Astrocyte of the cerebellum (primary cell): ENCODE measurements at places on chromosomes 1 and 21.

- peak; percentile 28 for DNase-seq
Observed at GRCh38 chr1:227357171-227357926, 39.1 kb upstream of the CDC42BPA start.

GRCh38 chr1:91502672-91503184 lies 2.1 kb downstream of the CDC7 start:
- DNase-seq: peak; percentile 5

- DNase-seq: no peak
Observed at GRCh38 chr1:2163205-2163604, 31.4 kb downstream of the FAAP20 start.

DNA sequence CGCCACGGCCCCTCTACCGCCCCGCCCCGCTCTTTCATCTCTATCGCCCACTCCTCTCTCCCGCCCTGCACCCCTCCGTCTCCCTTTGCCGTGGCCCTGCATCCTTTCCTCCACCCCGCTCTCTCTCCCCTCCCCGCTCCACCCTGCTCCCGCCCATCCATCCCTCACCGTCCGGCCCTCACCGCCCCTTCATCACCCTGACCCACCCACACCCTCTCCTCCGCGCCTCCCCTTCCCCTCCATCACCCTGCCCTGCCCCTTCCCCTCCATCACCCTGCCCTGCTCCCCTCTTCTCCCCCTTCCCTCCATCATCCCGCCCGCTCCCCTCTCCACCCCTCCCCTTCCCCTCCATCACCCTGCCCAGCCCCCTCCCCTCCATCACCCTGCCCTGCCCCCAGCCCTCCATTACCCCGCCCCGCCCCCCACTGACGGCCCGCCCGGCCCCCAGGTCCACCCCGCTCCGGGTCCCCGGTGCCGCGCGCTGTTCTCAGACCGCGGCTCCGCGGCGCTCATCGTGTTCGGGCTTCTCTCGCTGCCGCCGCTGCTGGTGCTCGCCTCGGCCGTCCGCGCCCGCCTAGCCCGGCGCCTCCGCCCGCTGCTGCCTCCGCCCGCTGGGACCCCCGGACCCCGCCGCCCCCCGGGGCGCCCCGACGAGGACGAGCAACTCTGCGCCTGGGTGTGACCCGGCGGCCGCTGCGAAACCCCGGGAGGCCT lies 6.2 kb upstream of the ANKRD65 start:
- no peak for DNase-seq

DNA sequence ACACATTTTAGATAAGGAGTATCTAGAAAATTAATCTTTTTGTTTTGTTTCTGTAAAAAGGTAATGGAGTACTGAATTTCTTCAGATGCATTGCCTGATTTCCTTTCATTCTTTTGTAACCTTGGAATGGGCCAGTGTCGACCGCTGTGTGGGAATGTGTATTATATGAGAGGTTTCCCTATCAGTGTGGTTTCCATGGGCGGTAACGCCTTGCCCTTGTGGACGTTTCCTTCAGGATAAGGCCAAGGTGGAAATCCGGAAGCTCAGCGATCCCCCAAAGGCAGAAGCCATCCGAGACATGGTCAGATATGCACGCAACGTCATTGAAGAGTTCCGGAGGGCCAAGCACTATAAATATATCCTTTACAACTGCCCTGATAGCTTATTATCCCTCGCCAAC lies 49.8 kb downstream of the SMYD2 start:
- no peak for DNase-seq

DNA sequence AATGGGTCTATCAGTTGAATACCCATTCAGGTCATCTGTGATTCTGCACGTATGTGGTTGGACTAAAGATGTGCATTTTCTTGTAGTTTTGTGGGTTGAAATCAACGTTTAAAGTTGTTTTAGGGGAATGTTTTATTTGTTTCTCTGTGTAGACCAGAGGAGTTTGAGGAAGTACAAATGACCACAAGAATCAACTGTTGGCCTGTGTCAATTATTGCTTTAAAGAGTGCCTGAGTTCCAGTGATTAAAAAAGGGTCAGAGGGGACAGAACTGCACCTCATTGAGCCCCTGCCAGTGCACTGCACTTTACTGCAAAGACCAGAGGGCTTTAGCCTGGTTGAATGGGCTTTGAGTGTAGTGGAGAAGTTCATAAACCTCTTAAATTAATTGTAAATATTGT lies 190.3 kb downstream of the VPS13D start:
- DNase-seq: no peak

- no peak for DNase-seq
Observed at GRCh38 chr21:44887126-44887806, 13.8 kb upstream of the PTTG1IP start.

DNA sequence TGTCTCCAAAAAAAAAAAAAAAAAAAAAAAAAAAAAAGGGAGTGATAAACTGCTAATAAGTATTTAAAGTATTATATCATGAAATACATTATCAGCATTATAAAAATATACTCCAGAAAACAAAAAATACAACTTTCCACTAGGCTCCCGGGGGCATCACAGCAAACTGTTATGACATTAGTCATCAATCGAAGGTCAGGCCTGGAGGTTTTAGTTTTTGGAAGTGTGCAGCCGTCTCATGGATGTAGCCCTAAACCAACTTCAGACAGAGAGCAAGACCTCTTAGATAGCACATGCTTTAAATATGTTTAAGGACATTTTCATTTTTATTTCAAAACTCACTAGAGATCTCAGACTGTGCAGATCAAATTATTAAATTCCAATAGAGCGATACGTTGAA lies 106.3 kb downstream of the RERE start:
- no peak for DNase-seq

GRCh38 chr1:161330346-161330745 lies 16.2 kb downstream of the SDHC start:
- no peak for DNase-seq

- no peak for DNase-seq
Observed at GRCh38 chr1:92366040-92366395, 67.2 kb downstream of the RPAP2 start.

DNA sequence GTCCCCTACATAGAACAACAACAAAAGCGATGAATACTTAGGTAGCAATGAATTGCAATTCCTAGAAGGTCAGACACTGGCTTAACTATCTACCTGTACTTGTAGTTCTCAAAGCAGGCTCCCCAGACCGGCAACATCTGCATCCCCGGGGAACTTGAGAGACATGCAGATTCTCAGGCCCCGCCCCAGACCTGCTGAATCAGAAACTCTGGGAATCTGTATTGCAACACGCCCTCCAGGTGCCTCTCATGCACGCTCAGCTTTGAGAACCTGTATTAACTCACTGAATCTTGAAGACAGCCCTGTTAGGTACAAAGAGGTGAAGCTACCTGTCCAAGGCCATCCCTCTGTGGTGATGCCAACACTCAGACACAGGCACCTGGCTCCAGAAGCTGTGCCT lies 128.1 kb downstream of the KAZN start:
- DNase-seq: no peak

DNA sequence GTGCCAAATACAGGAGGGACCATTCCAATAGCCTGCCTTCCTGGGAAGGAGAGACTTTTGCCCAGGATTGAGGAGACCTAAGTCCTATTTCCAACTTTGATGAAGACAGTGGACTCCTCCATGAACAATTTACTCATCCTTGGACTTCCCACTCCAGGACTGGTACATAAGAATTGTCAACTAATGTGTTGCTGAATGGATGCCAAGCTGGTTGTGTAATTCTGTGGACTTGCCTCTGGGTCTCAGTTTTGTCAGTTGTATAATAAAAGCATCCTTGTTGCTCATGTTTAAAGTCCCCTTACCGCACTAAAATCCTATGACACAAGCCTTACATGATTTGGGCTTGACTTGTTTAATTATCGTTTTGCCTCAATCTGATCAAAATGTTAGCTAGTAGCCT lies 13.2 kb upstream of the ZP4 start:
- DNase-seq: no peak

- no peak for DNase-seq
Observed at GRCh38 chr1:3588395-3588794, 22.9 kb downstream of the MEGF6 start.

DNA sequence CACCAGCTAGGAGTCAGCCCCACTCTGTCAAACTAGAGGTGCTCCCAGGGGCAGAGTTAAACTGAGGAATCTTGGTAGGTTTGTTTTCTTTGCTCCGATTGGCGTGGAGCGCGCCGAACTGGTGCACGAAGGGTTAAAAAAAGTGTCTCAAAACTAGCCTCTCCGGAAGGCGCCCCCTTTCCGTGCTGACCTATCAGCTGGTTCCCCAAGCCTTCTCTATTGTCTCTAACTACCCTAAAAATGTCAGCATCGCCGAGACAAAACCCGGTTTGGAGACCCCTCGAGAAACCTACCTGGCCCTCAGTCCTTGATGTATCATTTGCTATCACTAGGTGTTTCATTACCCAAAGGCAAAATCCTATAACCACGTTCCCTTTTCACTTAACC lies 2.2 kb downstream of the TGFB2 start:
- no peak for DNase-seq

DNA sequence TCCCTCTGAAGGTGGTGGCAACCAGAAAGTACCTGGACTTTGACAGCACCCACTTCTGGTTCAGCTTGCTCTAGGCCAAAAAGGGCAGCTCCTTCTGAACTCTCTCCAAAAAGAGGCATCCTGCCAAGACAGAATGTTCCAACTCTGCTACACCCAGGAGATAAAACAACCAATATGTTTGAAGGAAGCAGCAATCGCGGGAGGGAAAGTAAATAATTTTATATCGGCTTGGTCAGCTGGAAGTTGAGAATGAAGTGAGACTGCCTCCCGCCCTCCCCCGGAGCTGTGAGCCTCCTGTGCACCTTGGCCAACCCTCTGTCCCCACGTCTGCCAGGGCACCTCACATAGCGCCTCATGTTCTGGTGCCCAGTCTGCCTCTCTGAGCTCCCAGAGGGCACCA lies 130.3 kb upstream of the ATP1A1 start:
- DNase-seq: no peak

DNA sequence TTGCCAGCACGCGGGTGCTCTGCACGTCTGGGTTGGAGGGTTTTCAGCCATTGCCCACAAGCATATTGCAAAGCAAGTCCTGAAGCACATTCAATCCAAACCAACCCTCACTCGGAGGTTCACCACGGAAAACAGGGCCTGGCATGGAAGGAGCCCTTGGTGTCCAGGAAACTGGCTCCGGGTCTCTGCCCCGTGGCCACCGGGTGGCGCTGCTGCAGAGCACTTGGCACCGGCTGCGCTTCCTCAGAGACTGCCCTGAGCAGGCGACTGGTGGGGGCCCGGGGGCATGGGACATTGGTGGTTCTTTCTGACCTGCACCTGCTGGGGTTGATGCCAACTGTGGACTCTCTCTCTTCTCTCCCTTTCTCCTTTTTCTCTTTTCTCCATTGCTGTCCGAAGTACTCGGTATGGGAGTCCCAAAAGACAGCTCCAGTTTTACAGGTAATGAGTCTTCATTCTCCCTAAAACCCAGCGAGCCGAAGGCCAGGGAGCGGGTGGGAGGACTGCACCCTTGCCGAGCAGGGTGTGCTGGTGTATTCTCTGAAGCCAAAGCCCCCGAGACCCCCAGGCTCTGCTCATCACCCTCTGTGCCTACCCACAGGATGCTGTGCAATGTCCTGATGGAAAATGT lies 4.1 kb upstream of the KCNAB2 start:
- DNase-seq: no peak

DNA sequence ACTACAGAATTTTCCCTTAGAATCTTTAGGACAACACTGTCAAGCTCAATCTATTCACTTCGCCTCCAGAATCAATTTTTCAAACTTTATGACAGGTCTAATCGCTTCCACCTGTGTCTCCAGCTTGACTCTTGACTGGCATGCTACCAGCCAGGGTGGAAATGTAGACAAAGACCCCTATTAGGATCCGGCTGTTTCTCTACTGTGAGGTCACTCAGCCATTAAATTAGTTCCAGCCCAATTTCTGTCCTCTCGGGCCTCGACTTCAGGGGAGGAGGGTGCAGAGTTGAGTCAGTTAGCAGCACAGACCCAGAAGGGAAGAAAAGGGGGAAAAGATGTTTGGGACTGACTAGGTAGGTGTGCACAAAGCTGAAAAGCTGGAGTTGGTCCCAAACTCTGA lies 78.5 kb downstream of the HLCS start:
- no peak for DNase-seq

GRCh38 chr1:10939654-10940450 lies 72.6 kb upstream of the TARDBP start:
- no peak for DNase-seq

GRCh38 chr1:1230656-1231399 lies 973 bp downstream of the SDF4 start:
- peak; percentile 23 for DNase-seq

DNA sequence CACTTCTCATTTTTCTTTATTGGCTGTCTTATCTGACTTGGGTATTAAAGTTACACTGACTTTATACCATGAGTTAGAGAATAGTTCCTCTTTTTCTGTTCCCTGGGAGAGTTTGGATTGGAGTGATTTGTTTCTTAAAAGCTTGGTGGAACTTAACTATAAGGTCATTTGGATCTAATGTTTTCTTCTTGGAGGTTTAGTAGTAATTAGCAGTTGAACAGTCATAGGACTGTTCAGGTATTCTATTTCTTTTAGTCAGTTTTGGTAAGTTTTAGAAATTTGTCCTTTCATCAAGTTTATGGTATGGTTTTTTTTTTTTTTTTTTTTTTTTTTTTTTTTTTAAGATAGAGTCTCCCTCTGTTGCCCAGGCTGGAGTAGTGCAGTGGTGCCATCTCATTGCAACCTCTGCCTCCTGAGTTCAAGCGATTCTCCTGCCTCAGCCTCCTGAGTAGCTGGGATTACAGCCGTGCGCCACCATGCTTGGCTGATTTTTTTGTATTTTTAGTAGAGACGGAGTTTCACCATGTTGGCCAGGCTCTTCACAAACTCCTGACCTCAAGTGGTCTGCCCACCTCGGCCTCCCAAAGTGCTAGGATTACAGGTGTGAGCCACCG lies 6.3 kb downstream of the TTC3 start:
- no peak for DNase-seq

- no peak for DNase-seq
Observed at GRCh38 chr1:23718482-23718881, 24.8 kb upstream of the ELOA start.

GRCh38 chr1:109193653-109194590 lies 19.8 kb upstream of the SARS1 start:
- no peak for DNase-seq

DNA sequence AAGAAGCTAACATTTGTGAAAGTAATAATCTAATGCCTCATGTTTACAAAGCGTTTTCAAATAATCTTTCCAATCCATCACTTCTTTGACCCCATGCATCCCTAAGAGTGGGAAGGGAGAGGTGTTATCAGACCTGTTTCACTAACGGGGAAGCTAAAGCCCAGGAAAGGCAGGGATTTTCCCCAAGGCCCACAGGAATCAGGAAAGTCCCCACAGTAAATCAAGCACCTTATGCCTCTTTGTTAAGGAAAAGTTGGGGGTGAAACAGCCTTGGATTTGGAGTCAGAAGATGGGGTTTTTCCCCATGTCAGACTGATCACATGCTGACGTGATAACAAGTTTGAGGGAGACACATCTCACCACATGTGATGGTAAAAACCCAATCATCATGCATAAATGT lies 20.0 kb upstream of the ANGPTL7 start:
- DNase-seq: no peak
